Effector CD4-positive, alpha-beta T cell (primary cell): ENCODE measurements at places on chromosomes 7 and 10.

DNA sequence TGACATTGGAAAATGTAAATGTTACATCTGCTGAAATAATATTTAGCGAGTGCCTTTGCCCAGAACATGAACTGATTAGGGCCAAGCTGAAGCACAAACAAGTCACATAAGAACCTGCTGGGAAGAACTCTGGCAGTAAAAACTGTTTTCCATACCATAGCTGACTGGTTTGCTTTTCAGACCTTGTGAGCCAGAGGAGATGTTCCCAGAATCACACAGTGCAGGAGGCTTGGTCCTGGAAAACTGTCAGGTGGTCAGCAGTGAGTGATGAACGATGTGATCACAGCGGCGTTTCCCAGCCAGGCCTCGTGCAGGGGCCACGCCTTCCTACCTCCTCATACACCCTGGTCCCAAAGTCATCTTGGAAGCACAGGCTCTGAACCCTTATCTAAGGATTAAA lies 164.2 kb upstream of the EEPD1 start:
- DNase-seq, result no peak

GRCh38 chr7:88401009-88401623 lies 94.4 kb upstream of the STEAP4 start:
- DNase-seq, result no peak

- no peak for DNase-seq
Measured at GRCh38 chr7:141695803-141696289, 6.1 kb downstream of the DENND11 start.

GRCh38 chr7:104240401-104240800 lies 32.6 kb upstream of the ORC5 start:
- DNase-seq, result no peak

GRCh38 chr10:125370578-125370977 lies 210.2 kb upstream of the CTBP2 start:
- DNase-seq, result no peak

DNA sequence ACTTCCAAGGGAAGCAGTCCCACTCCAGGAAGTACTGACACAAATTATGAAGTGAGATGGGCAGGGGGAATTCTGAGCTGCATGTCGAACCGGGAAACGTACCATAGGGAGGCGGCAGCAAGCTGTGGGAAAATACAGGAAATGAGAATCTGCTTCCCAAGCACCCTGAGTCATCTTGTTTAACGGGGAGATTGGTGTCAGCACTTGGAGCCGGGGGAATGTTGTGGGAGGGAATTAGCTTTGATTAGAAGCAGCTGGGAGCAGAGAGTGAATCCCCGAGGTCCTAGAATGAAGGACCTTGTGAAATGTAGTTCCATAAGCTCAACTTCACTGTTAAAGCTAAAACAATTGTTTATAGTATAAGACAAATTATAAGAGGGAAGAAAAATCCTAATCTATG lies 141.4 kb upstream of the PRKCQ start:
- no peak for DNase-seq

GRCh38 chr7:1231214-1232102 lies 1.2 kb upstream of the UNCX start:
- DNase-seq, result no peak

DNA sequence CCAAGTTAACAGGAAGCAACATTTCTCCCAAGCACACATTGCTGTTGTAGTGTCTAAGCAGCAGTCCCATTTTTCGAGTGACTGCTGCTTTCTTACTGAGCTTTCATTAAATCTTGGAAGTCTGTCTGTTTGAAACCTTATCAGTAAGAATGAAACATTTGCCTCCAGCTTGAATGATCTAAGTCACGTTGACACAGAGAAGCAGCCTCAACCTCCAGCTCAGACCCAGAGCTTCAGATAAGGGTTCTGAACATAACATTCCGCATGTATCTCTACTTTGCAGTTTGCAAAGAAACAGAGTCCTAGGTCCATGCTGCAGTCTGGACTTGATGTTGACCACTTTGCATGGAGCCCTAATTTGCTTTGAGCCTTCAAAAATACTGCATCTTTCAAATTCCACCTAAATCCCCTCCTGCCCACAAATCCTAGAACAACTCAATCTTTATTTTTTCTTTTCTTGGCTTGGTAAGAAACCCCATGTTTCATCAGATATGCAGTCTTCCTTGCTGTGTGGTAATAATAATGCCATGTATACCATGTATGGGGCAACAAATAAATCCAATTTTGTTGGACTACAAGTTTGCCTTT lies 698.7 kb upstream of the IGFBP3 start:
- DNase-seq, result no peak

DNA sequence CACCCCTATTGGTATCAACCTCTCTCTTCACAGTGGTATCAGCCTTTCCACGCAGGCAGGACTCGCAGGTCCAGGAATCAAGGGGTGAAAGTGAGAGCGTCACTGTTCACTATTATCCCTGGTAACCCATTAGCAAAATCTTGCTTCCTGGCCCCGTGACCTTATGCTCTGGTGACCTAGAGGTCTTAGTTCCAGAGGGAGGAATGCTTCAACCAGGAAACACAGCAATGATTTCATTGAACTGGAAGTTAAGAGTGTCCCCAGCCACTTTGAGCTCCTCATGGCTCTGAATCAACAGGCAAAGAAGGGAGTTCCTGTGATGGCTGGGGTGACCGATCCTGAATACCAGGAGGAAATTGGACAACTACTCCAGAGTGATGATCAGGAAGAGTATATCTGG lies 90.6 kb downstream of the CUL2 start:
- no peak for DNase-seq

- no peak for DNase-seq
Measured at GRCh38 chr7:158573310-158573709, 14.3 kb downstream of the PTPRN2 start.

- no peak for DNase-seq
Measured at GRCh38 chr7:148979827-148980226, 48.5 kb downstream of the PDIA4 start.

DNA sequence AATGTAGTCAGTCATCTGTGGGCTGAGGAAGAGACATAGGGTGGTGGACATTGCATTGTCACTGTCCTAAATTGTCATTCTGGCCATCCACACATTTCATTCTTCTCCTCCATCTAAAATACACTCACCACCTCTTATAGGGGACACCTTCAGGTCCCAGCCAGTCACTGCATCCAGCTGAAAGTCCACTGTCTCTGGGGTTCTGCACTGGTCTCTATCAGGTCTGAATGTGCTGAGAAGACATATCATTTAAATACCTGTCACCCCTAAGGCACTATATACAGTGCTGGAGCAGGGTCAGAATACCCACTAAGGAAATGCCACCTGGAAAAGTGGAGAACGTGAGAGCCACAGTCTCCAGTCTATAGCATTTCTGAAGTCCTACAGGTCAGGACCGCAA lies 29.6 kb downstream of the SH2D4B start:
- no peak for DNase-seq

DNA sequence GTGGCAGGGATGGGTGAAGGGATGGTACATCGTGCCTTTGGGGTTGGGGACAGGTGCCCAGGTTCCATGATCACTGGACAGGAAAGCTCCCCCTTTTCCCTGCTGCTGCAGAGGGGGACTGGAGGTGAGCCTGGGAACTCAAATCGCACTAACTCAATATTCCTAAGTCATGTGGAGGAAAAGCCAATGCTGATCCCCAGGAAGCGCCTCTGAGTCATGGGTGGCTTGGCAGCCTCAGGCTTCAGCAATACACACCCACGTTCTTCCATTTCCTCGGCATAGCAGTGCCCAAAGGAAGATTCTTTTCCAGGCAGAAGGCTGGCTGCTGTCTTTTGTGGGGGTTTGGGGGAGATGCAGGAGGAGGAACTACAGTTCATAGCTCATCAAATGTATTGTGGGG lies 165.8 kb downstream of the CCDC3 start:
- no peak for DNase-seq
